ENCODE measurements at places on chromosomes 3 and 15.
A peak's percentile ranks its signal among the peaks of the same experiment; 100 is the strongest.

DNA sequence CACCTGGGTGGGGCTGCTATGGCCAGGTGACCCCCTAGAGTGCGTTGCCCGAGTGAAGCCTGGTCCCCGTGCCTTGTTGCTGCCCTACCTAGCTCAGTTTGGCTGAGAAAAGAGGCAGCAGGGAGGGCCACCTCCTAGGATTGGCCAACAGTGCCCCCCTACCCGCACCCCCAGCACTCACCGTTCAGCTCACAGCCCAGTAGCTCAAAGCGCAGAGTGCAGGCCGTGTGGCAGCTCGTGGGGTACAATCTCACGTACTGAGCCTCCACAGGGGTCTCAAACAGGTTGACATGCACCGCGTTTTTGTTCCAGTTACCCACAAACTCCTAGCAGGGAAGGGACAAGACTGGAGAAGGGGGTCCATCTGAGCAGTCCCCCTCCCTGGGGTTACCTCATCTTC is 7.6 kb downstream of the MFGE8 start:
- DNase-seq, result no peak

- DNase-seq, result peak; percentile 22
Measured at GRCh38 chr3:52456169-52456799, 880 bp downstream of the NISCH start.

DNA sequence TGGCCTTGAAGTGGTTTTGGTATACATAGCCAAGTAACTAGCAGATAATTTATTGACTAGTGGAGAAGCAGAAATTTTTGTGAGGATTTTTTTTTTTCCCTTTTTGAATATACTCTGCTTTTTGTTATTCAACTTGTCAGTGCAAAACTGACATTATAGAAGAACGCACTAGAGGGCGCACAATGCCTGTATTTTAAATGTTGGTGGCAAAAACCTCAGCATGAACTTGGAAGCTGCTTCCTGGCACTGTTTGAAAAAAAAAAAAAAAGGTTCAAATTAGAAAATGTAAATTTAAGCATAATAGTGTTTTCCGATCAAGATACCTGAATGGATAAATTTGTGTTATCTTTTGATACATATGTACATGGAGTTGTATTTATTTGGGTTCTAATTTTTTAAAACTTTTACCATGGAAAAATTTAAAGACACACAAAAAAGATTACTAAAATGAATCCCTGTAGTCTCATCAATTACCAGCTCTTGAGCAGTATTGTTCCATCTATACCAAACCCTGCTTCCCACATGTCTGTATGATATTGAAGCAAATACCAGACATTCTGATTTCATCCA is 56.0 kb downstream of the SLC25A26 start:
- DNase-seq, result peak; percentile 65

DNA sequence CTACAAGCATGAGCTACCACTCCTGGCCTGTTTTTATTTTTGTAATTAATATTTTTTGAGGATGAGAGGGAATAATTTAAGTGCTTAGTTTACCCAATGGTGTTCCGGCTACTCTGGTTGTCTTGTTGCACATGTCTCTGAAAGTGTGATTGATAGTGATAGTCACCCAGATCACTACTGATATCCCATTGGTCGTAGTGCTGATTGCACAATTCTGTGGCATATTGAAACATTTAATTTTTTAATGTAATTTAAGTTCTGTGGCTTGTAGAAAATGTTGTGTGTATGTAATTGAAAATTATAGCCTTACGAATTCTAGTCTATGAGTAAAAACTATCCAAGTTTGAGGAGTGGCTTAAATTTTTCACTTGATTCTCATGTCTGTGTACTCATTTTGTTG is 11.9 kb downstream of the ARIH2 start:
- peak; percentile 37 for DNase-seq

DNA sequence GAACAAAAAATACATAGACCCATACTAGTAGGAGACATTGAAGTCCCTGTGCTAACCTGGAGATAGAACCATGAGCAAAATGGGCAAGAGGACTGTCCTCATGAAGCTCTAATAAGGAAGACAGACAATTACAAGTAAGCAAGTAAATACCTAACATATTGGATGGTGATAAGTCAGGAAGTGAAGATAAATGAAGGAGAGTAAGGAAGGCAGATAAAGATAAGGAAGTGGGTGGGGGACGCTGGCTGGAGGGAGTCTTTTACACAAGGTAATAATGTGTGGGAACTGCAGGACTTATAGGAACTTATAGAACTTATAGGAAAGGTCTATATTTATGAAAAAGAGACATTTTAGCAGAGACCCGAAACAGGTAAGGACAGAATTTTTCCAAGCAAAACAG is 148.9 kb upstream of the ABI3BP start:
- no peak for DNase-seq
